ENCODE measurements at places on chromosomes 11 and 22.
A peak's percentile ranks its signal among the peaks of the same experiment; 100 is the strongest.

DNA sequence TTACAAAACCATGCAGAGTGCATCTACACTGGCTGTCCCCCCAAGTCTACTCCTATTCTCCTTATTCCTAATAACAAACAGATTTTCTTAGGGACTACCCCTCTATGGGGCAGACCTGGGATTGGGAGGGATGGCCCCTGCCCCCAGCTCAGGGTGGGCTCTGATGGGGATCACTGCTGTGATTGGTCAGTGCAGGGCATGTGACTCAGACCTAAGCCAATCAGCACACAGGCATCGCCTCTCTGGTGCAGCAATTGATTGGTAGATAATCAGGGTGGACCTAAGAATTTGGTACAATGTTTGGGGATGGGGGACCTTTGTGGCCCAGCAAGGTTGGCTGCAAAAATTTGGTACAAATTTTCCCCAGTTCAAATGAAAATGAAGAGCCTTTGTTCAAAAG is 57.2 kb upstream of the SHANK2 start:
- no peak for DNase-seq

GRCh38 chr22:50473088-50473487 is 1.7 kb downstream of the SBF1 start:
- DNase-seq, result no peak

DNA sequence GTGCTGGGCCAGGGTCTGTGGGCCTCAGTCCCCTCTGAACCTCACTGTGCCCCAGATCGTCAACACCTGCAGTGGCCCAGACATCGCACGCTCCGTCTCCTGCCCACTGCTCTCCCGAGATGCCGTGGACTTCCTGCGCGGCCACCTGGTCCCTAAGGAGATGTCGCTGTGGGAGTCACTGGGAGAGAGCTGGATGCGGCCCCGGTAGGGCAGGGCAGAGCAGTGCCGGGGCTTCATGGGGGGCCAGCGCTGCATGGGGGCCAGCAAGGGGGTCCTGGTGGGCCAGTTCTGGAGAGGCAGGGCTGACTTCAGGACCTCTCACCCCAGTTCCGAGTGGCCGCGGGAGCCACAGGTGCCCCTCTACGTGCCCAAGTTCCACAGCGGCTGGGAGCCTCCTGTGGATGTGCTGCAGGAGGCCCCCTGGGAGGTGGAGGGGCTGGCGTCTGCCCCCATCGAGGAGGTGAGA is 16.3 kb downstream of the EPS8L2 start:
- DNase-seq, result no peak

- DNase-seq, result no peak
Observed at GRCh38 chr11:38839071-38839470, 2241.0 kb upstream of the RAG2 start.

DNA sequence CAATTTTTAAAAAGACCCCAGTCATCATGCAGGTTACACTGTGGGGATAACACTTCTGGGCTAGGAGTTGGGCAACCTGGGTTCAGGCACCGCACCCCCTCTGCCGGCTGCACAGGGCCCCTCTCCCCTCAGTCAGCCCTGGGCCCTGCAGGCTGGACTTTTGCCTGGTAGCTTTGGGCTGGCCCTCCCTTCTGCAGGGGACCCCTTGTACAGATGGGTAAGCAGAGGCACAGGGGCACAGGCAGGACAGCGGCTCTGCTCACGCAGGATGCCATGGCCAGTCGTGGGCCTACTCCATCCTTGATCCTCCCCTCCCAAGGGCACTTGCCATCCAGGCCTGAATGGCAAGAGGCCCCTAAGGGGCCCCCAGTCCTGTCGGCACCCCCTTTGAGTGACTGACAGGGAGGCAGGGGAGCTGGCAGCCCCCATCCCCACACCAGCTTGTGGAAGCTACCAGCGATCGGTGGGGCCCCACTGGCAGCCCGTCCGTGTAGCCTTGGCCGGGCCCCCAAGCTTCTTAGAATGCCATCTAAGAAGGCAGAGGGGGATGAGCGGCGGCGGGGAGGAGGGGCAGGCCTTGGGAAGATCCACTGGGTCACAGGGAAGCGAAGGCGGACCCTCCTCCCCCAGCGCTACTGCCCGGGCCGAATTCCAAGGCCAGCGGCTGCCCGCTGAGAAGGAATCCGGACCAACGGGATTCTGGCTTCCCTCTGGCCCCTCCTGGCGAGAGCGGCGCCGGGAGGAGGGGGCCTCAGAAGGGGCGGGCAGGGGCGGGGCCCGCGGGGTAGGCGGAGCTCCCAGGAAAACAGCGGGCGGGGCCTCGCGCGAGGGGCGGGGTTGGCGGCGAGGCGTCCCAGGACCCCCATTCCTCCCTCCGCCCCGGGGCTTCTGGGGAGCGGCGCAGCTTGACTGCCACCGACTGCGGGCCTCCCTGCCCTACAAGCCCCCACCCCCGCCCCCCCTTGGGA is 6.8 kb upstream of the CHKA start:
- DNase-seq, result peak; percentile 18

DNA sequence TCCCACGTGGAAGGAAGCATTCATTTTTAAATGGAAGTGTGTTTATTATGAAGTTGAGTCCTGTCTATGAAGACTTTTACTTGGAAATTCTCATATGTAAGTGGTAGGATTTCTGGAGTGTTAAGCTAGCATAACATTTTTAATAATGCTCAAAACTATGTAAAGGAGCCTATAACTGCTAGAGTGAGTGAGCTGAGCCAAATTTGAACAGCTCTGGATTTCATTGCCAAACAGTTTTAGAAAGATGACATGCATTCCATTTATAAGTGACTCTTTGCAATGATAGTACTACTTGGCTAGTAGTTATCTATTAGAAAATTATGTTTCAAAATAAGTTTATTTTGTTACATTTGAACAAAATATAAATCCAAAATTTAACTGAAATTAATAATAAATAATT is 721.2 kb downstream of the LUZP2 start:
- DNase-seq, result no peak

DNA sequence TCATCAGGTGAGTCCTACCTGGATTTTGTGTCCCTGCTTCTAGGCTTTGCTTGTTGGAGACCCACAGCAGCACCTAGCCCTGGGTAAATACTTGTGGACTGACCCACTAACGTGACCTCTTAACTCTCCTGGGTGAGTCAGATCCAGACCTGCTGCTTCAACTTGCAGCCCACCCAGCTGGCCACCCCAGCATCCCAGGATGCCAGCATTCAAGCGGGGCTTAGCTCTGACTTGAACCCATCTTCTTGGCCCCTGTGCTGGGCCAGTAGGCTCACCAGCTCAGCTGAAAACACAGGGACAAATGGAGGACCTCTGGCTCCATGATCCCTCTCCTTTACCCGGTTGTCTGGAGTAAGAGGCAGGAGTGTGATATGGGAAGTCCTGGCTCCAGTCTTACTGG is 33.5 kb downstream of the PARVG start:
- DNase-seq, result no peak

GRCh38 chr22:35729309-35729698 is 11.6 kb downstream of the APOL5 start:
- no peak for DNase-seq

GRCh38 chr22:50248196-50249081 is 2.6 kb downstream of the HDAC10 start:
- no peak for DNase-seq

All from non-pigmented ciliary epithelial cell (primary cell).